ENCODE measurements at places on chromosomes 4 and X.

DNA sequence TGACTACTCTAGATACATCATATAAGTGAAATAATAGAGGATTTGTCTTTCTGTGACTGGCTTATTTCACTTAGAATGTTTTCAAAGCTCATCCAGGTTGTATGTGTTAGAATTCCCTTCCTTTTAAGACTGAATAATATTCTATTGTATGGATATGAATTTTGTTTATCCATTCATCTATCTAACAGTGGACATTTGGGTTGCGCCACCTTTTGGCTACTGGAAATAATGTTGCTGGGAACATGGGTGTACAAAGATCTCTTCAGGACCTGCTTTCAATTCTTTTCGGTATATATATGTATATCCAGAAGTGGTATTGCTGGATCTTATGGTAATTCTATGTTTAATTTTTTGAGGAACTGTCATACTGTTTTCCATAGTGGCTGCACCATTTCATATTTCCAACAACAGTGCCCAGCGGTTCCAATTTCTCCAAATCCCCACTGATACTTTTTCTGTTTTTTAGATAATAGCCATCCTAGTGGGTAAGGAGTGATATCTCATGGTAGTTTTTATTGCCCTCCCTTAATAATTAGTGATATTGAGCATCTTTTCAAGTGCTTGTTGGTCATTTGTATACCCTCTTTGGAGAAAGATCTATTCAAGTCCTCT lies 3.4 kb upstream of the SCD5 start:
- DNase-seq = no peak

- no peak for DNase-seq
These were observed 92.5 kb downstream of the GASK1B start for GRCh38 chr4:158080354-158080753.

- no peak for DNase-seq
These were observed 29.9 kb downstream of the PCDH10 start for GRCh38 chr4:133178956-133179355.

DNA sequence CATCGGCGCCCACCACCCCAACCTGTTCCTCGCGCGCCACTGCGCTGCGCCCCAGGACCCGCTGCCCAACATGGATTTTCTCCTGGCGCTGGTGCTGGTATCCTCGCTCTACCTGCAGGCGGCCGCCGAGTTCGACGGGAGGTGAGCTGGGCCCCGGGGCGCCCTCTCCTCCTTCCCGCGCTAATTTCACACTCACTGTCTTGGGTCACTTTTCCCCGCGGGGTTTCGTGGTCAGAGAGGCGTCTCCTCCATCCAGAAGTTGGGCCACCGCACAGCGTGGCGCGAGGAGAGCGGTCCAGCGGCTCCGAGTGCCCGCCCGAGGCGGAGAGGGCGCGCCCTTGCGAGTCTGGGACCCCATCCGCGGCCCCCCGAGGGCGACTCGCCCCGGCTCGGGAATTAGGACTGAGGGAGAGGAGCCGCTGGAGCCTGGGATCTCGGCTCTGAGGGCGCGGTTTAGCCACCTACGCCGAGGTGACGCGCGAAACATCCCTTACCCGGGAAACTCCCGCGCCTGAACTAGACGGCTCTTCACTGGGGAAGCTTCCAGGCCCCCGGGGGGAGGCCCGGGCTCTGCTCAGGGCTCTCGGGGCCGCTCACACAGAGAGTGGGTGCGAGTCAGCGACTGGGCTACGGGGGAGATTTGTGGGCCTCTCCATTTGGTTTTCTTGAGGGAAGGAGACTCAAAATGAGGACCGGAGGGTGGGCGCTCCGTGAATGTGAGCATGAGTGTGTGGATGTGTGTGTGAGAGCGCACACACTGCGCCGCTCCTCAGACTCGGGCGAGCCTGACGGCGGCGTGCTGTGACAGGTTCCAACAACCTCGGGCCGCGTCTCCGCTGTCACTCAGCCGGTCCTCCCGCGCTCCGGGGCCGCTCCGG lies 551 bp downstream of the NPNT start:
- DNase-seq = no peak

- no peak for DNase-seq
These were observed 327 bp downstream of the PNPLA4 start for GRCh38 chrX:7926914-7927258.

- DNase-seq = no peak
These were observed 41.1 kb downstream of the ADRA2C start for GRCh38 chr4:3807311-3807710.

DNA sequence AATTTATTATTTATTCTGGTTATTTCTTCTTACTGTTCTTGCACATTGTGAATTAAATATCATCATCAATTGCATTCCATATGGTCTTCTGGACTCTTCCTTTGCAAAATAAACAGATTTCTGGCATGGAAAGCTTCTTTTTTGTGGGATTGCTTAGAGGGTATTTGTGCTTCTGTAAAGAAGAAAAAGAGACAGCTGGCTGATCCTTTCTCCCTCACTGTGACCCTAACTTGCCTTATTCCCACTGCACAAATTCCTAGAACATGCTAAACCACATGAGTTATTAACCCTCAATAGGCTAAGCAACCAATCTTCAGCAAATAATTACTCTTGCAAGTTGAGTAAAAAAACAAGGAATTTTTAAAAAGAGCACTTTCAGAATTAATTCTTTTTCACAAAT lies 23.8 kb upstream of the LRCH2 start:
- DNase-seq = no peak

DNA sequence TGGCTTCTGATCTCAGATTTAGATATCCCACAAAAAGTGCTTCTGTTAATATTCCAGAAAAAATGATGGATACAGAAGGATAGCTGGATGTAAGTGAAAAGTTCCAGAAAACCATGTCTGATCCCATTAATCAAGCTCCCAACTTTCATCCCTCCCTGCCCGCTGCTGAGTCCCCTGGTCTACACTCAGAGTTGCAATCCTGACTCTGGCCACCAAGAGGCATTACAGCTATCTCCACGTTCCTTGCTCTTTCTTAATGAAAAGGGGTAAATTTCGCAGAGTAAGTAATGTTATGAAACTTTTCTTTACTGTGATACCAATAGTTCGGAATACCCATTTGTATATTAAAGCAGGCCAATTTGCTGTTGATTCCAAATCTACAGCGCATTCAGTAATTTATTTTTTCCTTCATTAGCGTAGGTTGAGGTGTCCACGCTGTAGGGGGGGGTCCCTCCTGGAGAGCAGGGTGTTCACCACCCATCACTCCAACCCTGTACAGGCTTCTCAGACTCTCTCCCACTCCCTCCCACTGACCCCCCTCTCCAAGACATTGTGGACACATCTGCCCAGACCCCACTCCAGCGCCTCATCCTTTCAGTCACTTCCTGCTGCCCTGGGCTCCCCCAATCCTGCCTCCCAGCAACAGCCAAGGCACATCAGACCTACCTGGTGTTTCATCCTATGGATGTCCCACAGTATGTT lies 55.1 kb downstream of the RAB40A start:
- DNase-seq = no peak

GRCh38 chrX:81377329-81377728 lies 175.4 kb downstream of the SH3BGRL start:
- DNase-seq = no peak

DNA sequence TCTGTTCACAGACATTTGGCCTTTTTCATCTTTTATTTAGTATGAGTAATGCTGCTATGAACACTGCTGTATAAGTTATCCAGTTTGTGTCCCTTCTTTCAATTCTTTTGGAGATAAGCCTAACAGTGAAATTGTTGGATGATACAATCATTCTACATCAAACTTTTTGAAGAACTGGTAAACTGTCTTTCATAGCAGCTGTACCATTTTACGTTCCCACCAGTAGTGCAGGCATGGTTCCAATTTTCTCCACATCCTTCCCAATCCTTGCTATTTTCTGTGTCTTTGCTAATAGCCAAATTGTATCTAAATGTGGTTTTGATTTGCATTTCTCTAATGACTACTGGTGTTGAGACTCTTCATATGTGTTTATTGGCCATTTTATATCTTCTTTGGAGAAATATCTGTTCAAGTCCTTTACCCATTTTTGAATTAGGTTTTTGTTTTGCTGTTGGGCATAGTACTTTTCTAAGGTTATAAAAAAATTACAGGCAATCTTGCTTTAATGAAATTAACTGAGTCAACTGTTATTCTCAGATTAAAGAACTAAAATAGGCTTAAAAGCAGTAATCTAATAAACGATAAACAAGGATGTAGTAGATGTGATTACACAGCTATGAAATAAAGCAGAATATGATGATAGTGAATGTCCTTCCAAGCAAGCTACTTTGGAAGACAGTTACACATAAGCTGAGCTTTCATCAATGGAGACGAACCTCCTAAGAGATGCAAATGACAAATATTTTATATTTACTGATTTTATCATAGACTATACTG lies 57.2 kb downstream of the FBXW7 start:
- no peak for DNase-seq

- DNase-seq = no peak
These were observed 25.9 kb downstream of the NSG1 start for GRCh38 chr4:4412641-4413372.

- no peak for DNase-seq
These were observed 40.5 kb downstream of the MID1IP1 start for GRCh38 chrX:38841750-38842149.

- no peak for DNase-seq
These were observed 285.7 kb upstream of the TRAM1L1 start for GRCh38 chr4:117370944-117371668.

- no peak for DNase-seq
These were observed 62.3 kb upstream of the LNX1 start for GRCh38 chr4:53653484-53654053.

DNA sequence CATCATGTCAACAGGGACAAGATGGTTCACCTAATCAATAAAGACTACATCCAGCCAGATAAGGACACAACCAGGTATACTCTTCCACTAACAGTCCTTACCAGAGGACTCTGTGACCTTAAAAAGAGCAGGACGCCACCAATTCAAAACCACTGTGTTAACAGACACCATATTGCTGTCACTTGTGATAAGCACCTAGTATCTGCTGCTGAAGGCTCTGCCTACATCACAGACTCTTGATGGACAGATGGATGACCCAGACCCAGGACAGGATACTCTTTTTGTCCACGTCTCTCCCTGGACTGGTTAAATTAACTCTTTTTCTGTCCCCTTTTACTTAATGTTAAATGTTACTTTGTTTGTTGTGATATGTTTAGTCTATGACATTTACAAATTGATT lies 586.2 kb upstream of the AGA start:
- no peak for DNase-seq

- DNase-seq = no peak
These were observed 143.3 kb upstream of the KCNIP4 start for GRCh38 chr4:22091906-22092305.

DNA sequence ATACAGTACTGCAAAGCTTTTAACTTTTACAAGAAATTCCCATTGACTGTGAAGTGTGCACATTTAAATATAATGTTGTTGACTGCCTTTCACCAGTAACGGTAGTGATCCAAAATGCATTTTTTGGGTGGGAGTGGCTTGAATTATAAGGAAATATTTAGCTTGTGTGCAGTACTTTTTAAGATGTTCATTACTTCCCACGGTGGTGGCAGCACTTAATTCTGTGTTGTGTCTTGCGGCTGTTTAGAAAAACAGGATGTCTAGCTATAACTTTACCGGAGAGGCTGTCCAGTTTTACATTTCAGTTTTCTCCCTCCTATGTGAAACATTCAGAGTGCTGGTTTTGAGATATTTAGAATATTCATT lies 1.7 kb downstream of the TMEM131L start:
- no peak for DNase-seq

DNA sequence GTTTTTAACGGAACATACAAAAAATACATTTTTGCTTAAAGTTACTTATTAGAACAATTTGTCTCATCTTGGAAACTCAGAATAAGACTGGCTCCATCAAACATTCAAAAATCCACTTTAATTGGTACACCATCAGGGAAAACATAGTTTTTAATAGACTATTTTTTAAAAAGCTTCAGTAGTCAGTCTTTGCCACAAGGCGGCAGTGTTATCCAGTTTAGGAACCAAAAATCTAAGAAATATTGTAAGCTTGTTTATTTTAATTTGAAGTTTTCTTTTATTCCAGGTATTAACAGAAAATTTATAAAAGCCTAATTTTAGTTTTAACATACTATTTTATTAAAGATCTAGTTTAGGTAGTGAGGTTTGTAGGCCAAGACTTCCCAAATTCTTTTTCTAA lies 107.7 kb downstream of the APOOL start:
- DNase-seq = peak; percentile 14

DNA sequence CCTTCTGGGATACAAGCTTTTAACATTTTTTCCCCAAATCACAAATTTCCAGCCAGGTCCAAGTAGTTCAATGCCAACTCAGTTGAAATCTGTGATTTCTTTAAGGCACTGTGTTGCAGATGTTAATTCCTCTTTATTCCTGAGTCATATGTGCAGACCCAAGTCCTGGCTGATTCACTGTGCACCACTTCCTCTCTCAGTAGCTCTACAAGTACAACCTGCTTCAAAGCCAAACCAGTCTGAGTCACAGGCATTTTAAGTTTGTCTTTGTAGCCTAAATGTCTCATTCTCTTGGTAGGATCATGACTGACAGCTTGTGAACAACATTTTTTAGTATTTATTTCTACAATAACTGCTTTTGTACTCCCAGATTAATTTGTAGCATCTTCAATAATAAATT lies 165.6 kb upstream of the S100G start:
- DNase-seq = no peak

GRCh38 chrX:137031039-137031438 lies 2.8 kb downstream of the GPR101 start:
- no peak for DNase-seq

DNA sequence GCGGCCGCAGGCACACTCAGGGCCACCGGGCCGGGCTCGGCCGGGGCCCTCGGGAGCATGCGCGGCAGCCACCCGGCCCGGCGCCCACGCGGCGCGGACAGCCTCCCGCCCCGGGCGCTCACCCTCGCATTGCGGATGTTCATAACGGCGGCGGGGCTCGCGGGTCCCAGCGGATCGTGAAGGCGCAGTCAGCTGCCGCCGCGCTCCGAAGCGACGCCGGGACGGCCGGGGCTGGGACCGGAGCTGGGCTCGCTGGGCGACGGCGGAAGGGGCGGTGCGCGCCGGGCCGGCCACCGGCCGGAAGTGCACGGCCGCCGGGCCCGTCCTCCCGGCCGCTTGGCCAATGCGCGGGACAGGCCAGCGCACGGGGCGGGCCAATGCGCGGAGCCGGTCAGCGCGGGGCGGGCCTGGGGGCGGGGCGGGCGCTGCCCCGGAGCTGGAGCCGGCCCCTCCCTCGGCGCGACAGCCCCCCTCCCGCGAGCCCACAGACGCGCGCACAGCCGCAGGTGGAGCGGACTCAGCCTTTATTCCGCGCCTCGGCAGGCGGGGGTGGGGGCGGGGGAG lies at the start of gene NAA10:
Gene NAA10, minus strand, starts transcription at position 276 of the 564 bp plus-strand sequence. Its CDS starts 133 bp downstream, at position 143.
- no peak for DNase-seq

DNA sequence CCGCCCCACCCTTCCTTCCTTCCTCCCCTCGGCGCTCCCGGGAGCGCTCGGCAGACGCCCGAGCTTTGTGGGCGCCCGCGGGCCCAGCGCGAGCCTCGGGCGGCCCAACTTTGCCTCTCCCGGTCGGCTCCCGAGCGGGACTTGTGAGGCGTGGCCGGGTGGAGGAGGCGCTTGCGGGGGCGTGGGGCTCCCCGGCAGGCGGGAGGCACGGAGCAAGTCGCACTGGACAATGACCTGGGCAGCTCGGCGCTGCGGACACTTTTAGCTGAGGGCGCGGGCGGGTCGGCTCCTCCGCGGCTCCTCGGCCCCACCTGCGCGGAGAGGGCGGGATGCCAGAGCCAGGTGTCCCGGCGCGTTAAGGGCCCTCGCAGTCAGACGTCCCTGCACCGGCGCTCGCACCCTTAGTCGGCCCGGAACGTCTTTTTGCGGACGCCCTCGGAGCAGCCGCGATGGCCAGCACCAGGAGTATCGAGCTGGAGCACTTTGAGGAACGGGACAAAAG lies 385 bp downstream of the DCLK2 start:
- DNase-seq = no peak
